ENCODE measurements at places on chromosomes 3 and 15. TPM values are rescaled to one million over a fixed set of nuclear protein-coding genes. Genes with fewer than 3 reads are reported as not detected.

GYG1 gene
- 24.5 TPM for total RNA-seq

FURIN gene
- 53.7 TPM for total RNA-seq

REC114 gene
- not detected for total RNA-seq

AADAC gene
- total RNA-seq: 6.0 TPM

DMXL2 gene
- 215 TPM for total RNA-seq

MDFIC2 gene
- total RNA-seq: not detected

LSMEM2 gene
- total RNA-seq: not detected

PLA2G4D gene
- total RNA-seq: not detected

ECE2 gene
- not detected for total RNA-seq

CSPG4 gene
- 78.2 TPM for total RNA-seq

GABPB1 gene
- 16.3 TPM for total RNA-seq

GREM1 gene
- 2.5 TPM for total RNA-seq

ASB7 gene
- total RNA-seq: 10.9 TPM

GOLGA8S gene
- total RNA-seq: 0.34 TPM

SCN5A gene
- 0.19 TPM for total RNA-seq

PLA2G4E gene
- total RNA-seq: not detected

MAGEL2 gene
- total RNA-seq: under 0.01 TPM

ERC2 gene
- total RNA-seq: not detected

PLXNB1 gene
- total RNA-seq: 33.8 TPM

ADAMTS17 gene
- 4.4 TPM for total RNA-seq

KCTD6 gene
- 16.0 TPM for total RNA-seq

XCR1 gene
- total RNA-seq: not detected

PLS1 gene
- not detected for total RNA-seq

TMCO5A gene
- total RNA-seq: not detected

SPATA16 gene
- total RNA-seq: not detected

PATL2 gene
- 2.1 TPM for total RNA-seq

STRIT1 gene
- not detected for total RNA-seq

MYEF2 gene
- 9.6 TPM for total RNA-seq

UROC1 gene
- not detected for total RNA-seq

SLC28A2 gene
- total RNA-seq: not detected

PLAAT1 gene
- total RNA-seq: not detected

STIMATE gene
- 21.5 TPM for total RNA-seq

OXNAD1 gene
- total RNA-seq: 13.4 TPM

CTDSPL gene
- 31.1 TPM for total RNA-seq

IGDCC3 gene
- not detected for total RNA-seq

P2RY13 gene
- 2.1 TPM for total RNA-seq

CILP gene
- total RNA-seq: 58.0 TPM

All from subcutaneous adipose tissue (tissue), 4 donors.